ENCODE measurements at places on chromosomes 7 and 10.

GRCh38 chr10:35585903-35586535, 19.1 kb upstream of the GJD4 start:
- DNase-seq = no peak

DNA sequence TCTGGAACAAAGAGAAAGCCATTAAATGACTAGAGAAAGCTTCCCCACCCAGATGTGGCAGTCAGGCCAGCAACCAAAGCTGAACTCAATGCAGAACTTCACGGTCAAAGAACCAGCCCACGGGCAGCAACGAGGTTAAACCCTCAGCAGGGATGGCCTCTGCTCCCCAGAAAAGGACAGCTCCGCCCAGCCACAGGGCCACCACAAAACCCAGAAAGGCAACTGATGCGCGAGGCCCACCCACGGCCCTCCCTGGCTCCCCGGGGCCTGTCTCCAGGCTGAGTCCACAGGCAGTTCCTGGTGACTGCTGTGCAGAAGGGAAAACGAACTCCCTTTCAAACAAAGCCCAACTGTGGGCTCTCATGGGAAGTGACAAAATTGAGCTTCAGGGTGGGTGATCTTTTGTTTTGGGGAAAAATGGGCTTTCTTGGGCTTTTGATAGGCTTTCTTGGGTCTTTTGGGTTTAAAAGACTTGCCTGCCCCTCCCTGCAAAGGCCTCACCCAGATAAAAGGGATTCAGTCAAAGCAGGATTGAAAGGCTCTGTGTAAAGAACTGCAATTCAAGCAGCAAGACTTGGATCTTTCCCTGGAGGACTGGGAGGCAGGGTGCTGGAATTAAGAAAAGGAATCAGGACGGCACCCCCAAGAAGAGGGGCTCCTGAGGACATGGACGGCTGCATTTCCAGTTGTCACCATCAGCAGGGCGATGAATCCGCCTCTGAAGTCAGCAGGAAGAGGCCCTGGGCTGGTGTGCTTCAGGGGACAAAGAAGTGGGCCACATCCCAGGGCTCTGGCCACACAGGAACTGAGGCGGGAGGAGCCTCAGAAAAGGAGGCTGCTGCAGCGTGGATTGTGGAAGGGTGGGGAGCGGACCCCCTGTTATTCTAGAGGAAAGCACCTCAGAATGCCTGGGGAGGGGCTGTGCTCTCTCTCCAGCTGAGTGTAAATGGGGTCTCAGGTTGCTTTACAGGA, 209.9 kb downstream of the USP6NL start:
- DNase-seq = no peak

GRCh38 chr7:2710901-2711551, 23.0 kb downstream of the AMZ1 start:
- DNase-seq = no peak

- no peak for DNase-seq
Observed at GRCh38 chr7:129436335-129436923, 2.2 kb downstream of the STRIP2 start.

DNA sequence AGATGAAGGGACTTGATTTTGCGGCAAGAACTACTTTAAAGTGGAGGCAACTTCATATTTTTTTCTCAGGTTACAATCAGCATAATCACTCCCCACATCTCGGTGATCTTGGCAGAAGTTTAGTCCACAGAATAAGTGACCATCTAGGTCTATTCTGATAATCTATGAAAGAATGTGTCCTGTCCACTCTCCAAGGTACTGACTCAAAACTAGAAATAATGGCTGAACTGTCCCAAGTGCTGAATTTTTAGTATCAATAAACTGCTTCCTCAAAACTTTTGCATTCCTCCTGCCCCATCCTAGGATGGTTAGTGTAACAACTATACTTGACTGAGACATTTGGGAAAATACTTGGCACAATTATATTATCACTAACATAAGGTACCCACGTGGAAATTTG, 10.9 kb upstream of the CHRM2 start:
- peak; percentile 18 for DNase-seq

GRCh38 chr10:36332926-36333325, 690.8 kb upstream of the FZD8 start:
- no peak for DNase-seq

GRCh38 chr10:71084818-71085126, 127.6 kb upstream of the UNC5B start:
- DNase-seq = no peak

DNA sequence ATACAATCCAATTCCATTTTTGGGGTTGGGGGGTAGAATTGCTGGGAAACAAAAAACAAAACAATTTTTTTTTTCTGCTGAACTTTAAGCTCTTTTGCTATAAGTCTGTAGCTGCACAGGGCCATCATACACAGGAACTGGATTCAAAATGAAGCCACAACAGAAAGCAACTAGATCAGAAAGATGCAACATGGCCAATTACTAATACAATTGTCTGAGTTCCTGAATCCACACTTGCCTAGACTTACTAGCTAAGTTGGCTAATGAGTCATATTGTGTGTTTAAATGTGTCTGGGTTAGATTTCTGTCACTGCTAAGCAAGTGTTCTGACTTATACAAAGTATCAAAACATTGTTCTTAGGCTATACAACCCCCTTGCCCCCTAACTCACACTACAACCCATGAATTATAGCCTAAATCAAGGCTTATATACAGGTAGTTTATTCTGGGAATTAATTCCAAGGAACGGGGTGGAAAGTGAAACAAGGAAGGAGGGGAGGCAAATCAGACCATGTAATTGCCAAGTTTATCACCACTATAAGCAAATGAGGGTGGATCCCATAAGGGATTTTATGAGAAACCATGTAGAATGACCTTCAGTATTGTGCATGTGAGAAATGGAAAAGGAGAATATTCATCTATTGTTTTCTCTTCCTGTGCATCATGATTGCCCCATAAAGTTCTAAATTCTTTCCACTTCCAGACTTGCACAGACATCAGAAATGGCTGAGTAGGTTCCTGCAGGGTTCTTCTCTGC, 337.9 kb upstream of the SORCS1 start:
- DNase-seq = no peak

DNA sequence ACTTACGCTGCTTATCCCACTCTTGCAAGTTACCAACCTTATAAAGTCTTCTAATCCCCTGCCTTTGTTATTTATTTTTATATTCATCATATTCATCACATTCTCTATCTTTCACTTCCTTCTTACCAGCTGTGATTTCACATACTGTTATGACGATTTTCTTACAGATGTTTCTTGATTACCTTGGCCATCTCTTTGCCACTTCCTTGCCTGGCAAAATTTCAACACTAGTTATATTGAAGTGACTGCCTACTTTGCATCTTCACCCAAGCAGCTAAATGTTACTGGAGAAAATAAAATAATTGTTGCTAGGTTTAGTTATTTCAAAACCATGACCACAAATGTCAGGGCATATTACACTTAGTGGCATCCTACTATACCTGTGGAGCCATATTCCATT, 8.8 kb upstream of the STEAP4 start:
- no peak for DNase-seq

DNA sequence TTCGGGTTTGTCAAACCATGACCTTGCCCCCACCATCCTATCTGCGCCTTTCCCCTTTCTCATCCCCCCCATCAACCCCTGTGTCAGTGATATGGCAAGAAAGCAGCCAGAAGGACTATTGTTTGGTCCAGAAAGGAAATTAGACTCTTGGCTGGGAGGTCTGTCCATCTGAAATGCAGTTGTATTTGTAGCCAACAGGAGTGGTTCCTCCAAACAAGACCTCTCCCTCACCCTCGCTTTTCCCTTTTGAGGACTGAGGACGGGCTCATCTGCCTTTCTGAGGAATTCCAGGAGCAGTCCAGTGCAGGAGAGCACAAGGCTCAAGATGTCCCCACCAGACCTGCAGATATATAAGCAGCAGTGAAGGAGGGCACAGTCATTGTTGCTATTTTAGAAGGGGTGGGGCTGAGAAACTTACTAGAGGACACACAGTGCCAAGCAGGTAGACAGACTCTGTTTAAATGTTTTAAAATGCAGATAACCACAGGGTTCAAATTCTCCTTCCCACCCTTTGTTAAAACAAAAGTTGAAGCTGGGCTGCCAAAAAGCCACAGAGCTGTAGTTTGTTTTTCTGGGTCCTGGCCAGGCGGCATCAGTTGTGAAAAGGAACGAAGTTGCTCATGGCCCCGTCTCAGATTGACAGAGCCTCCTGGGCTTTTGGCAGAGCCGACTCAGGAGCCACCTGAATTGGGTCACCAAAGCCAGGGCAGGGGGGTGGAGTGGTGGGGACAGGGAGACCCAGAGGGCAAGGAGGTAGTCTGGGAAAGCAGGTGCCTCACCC, 37.3 kb downstream of the CYP17A1 start:
- no peak for DNase-seq

- DNase-seq = no peak
Observed at GRCh38 chr7:469563-469961, 50.1 kb downstream of the PDGFA start.

DNA sequence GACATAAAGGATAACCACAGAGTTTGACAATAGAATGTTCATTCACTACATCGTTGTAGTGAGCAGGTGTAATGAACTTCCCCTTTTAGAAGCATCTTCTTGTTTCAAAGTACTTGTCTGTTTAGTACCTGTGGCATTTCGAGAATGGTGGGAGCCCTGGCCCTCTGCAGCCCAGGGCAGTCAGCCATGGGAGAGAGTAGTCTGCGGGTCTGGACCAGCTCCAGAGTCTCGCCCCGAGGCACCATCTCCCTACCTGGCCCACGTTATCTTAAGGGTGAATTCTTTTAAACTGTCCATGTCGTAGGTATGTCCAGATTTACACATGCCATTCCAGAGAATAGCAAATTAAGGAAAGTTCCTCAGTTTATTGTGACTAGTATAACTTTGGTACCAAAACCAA, 99.7 kb downstream of the BMPR1A start:
- peak; percentile 94 for DNase-seq

DNA sequence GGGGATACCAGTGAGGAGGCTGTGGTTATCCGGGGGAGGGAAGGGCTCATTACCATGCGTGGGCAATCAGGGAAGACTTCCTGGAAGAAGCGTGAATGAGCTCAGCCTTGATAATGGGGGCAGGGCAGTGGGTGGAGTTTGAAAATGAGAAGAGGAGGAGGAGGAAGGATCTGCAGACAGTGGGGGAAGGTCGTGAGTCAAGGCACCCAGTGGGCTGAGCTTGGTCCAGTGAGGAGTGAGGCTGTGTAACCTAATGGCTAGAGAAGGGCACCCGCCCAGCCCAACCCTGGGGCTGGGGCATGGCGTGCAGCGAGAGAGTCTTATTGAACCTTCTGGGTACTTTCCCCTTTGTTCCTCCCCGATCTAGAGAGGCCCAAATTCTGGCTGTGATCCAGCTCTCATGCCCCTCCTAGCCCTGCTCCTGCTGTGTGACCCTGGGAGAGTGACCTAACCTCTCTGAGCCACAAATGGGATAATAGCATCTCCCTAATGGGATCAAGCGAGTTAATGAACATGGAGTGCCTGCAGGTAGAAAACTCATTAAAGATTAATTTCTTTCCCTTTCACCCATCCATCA, 31.5 kb downstream of the CLIP2 start:
- no peak for DNase-seq

DNA sequence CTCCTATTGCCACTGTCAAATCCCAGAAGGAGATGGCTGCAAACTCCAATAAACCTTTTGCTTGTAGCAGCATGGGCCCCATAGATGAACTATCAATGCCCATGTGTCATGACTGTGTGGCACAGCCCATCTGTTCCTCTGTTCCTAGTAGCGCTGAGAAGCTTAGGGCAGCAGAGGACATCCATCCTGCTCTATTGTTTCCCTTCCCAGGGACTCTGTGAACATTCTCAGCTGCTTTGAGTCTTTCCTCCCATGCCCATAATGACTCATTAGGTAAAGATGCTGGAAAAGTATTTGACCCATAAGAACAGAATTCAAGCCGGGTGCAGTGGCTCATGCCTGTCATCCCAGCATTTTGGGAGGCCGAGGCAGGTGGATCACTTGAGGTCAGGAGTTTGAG, 28.3 kb downstream of the STMP1 start:
- DNase-seq = no peak

GRCh38 chr7:33853361-33854062, 51.8 kb upstream of the BMPER start:
- no peak for DNase-seq

DNA sequence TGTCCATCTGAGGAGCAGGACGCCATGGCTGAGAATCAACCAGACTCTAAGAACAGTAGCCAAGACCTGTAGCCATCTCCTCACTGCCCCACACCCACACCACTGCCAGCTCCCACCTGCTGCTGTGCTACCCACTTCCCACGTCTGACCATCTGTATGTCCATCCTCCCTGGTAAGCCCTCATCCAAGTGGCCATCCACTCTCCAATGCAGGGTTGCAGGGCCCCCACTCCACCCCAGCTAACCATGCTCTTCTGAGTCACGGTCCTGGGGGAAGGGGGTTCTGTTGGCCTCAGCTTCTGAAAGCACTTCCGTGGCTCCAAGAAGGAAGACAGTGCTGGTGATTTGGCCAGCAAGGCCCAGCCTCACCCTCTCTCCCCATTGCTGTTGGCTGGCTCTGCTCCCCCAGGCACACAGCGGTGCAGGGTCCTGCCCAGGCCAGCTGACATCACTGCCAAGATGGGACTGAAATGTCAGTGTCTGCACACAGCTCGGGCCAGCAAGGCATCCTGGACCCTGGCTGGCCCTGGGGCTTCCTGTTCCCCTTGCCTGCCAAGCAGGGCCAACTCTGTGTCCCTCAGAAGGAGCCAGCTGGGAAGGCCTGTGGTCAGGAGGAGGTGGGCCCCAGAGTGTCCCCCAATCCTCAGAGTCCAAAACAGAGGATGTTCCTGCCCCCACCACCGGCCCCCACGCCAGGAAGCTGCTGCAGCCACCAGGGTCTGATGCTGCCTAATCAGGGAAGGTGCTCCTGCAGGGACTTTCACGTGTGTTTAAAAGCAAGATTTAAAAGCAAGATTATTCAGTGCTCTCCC, 17.5 kb downstream of the RASGEF1A start:
- DNase-seq = no peak

DNA sequence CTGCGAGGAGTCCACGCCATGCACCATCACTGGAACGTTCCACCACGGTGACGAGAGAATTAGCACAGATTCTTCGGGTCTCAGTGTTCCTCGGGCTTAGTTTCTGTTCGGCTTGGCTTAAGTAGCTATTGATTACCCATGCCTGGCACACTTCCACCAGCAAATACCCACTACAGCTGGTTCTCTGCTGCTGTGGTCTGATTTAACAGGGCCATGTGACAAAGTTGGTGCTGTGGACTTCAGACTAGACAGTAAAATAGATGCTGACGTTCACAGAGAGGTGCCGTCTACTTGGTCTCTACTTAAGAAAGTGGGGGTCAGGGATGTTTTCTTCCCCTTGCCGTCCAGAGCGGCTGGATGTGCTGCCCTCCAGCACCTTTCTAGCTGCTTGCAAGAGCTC, 11.6 kb downstream of the GNA12 start:
- DNase-seq = no peak

GRCh38 chr7:4715410-4715776, 33.3 kb downstream of the FOXK1 start:
- peak; percentile 64 for DNase-seq

- no peak for DNase-seq
Observed at GRCh38 chr7:69708857-69709256, 110.6 kb downstream of the AUTS2 start.

- DNase-seq = no peak
Observed at GRCh38 chr7:145156834-145157233, 321.0 kb upstream of the TPK1 start.
